CD4-positive, alpha-beta T cell treated with Interleukin-4 for 1 hour (primary cell): ENCODE measurements at places on chromosomes 7 and 10.

GRCh38 chr7:114689406-114689805 lies 232.5 kb upstream of the MDFIC start:
- no peak for DNase-seq

- no peak for DNase-seq
These were observed 29.4 kb downstream of the COL1A2 start for GRCh38 chr7:94423863-94424735.

DNA sequence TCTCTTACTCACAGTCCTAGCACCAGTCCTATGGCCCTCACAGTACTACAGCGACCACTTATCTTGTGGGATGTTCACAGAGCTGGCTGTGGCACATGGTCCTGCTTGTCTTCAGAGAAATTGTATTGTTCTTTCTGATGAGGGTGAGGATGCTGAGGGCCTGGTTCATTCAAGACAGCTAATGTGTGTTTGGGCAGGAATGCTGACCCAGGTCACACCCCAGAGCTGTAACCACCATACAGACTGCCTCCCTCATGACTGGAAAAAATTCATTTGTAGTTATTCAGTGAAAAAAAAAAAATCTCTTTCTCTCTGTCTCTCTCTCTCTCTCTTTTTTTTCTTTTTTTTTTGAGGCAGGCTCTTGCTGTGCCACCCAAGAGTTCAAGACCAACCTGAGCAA lies 83.5 kb downstream of the KLF6 start:
- DNase-seq, result no peak

DNA sequence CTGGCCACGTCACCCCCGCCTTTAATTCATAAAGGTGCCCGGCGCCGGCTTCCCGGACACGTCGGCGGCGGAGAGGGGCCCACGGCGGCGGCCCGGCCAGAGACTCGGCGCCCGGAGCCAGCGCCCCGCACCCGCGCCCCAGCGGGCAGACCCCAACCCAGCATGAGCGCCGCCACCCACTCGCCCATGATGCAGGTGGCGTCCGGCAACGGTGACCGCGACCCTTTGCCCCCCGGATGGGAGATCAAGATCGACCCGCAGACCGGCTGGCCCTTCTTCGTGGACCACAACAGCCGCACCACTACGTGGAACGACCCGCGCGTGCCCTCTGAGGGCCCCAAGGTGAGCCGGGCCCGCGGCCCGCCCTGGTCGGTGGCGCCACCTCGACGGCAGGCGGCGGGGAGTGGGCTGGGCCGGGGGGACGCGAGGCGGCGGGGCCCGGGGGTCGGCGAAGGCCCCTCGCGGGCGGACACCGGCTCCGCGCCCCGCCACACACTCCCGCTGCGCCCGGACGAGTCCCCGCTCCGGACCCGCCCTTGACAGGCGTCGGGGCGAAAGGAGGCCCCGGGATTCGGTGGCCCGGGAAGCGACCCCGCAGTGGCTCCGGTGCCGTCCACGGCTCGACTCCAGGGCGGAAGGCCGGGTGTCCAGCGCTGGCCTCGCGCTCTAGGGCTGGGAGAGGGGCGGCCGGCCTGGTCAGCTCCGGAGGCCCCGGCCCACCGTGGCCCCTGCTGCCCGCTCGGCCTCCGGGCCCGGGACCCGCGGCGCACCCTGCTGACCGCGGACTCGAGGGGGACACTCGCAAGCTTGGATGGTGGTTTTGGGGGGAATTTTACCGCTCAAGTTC lies 557 bp downstream of the BAG3 start:
- no peak for DNase-seq

DNA sequence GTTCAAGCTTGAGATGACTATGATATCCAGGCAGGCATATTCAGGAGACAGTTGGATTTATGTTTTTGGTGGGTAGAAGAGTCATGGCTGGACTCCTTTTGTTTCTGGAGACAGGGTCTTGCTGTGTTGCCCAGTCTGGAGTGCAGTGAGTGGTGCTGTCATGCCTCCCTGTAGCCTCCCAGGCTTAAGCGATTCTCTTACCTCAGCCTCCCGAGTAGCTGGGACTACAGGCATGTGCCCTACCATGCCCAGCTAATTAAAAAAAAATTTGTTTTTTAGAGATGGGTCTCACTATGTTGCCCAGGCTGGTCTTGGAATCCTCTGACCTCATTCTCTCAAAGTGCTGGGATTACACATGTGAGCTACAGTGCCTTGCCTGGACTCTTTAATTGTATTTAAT lies 62.0 kb downstream of the ADK start:
- DNase-seq, result no peak

GRCh38 chr7:924541-925231 lies 29.8 kb downstream of the ADAP1 start:
- DNase-seq, result peak; percentile 53

DNA sequence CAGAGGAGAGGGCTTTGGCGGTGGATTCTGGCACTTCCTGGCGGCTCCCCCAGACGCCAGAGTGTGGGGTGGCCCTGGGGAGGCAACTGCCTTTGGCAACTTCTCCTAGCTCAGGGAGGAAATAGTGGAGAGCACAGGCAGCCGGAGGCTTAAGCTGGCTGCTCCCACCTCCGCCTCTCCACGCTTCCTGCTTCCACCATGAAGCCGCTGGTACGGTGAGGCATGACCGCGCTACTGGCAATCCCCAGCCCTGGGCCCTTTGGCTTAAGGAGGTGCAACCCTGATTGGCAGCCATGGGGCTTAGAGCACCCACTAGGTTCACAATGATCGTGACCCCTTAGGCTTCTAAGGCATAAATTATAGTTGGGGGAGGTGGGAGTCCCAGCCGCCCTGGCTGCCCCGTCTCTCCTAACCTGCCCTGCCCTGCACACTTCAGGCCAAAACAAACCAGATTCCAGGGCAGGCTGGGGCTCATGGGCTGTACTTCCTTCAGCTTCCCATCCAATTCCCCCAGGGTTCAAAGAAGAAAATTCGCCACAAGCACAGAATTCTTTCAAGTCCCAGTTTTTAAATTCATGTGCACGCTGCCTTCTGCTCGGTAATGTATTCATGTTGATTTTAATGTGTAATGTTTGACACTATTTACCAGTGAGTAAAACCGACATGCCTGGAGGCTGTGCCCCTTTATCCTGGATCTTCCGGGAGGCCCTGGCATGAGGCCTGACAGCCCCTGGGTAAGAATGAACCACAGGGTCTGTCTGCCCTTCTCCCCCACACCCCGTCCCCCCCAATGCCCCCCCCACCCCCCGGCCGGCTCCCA lies 90.7 kb upstream of the LRRC4 start:
- DNase-seq, result no peak

GRCh38 chr10:43857206-43857930 lies 208.7 kb upstream of the ZNF32 start:
- DNase-seq, result no peak

DNA sequence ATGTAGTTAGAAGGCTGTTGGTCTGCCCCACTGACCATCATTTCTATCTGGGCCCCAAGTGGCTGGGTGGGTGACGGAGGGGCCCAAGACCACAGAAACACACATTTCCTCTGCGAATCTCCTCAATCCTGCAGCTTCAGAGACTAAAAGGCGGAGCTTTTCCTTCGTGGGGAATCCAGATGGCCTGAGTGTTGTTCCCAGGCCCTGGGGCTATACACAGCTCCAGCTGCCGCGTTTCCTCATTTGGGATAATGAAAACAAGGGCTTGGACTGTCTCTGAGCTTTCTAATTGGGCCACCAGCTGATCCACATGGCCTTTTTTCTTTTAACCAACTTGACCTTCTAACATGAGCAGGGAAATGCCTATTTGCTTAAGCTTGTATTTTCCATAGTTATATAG lies 339.9 kb downstream of the CXCL12 start:
- no peak for DNase-seq

DNA sequence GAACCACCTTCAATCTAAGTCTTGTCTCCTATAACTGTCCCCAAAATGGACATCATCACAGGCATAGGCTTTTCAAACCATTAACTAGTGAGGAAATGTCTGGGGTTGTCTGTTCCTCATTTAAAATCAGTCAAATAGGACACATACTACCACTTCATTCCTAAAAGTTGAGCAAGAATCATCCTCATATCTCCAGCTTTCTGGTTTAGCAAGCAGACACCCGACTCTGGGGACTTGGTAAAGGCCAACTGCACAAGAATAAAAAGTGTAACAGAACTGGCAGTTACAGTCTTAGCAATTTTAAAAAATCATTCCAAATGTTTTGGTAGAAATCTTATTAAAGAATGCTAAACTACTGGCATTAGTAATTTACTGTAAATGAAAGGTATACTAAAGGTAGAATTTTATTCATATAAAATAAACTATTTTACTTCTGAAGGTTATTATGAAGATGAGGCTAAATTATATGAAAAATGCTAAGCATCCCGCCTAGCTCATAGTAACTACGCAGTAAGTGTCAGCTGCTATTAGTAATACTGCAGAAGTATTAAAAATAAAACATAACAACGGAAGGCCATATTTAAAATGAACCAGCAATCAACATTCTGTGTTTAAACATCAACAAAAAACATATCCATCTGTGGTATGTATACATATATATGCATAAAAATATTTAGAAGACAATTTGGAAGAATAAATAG lies 60.8 kb downstream of the ZNF438 start:
- no peak for DNase-seq

DNA sequence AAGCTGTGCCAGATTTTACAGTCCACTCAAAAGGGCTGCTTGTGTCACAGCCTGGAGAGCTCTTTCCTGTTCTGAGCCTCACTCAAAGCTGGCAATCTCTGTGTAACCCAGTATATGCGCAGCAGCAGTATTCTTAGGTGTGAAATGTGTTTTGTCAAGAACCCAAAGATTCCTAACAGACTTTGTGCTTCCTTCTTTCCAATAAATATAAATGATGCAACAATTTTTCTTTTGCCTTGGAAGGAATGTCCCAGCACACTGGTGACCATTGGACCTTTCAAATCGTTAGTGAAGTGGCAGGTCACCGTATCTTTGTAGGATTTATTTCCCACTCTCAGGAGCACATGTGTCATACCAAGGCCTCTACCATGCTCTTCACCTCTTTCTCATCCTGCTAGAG lies 5.6 kb upstream of the ZC3HAV1 start:
- no peak for DNase-seq

DNA sequence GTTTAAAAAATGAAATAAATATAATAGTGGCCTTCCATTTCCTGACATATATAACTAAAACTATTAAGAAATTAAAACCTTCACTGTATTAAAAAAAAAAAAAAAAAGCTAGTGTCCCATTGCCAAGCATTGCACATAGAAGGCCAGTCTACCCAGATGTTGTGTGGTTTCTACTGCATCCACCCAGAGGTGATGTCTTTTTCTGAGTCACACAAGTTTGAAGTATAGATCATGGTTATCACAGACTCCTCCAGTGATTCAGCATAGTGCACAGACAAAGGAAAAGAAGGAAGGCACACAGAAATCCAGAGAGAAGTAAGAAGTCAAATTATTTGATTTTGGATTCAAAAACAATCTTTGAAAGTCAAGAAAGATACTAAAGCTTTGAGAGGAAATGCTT lies 429.0 kb downstream of the ETV1 start:
- no peak for DNase-seq

DNA sequence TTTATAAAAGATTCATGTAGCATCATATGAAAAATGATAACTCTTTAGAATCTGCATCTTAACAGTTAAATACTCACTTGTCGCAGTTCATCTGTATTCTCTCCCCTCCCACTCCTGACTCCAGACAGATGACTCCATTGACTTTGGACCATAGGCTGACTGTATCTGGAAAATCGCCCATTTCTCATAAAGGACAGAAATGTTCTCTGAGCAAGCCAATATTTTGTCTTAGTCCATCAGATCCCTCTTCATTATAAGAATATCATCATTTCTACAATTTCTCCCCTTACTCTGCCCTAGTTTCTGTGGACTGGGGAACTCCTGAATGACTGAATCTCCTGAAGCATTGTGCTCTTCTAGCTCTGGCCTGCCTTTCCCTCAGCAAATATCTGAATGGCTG lies 125.4 kb downstream of the SEMA3D start:
- DNase-seq, result no peak

- no peak for DNase-seq
These were observed 308.3 kb downstream of the PARD3 start for GRCh38 chr10:34506786-34507185.

DNA sequence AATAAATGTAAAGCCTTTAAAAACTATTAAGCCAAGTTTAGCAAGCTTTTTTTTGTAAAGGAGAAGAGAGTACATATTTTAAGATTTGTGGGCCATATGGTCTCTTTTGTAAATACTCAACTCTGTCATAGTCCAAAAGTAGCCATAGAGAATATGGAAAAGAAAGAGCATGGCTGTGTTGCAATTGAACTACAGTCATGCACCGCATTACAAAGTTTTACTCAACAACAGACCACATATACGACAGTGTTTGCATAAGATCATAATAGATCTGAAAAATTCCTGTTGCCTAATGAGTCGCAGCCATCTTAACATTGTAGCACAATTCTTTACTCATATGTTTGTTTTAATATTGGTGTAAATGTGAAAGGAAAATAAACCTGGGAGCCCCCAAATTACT lies 440.8 kb downstream of the HTR7 start:
- no peak for DNase-seq

DNA sequence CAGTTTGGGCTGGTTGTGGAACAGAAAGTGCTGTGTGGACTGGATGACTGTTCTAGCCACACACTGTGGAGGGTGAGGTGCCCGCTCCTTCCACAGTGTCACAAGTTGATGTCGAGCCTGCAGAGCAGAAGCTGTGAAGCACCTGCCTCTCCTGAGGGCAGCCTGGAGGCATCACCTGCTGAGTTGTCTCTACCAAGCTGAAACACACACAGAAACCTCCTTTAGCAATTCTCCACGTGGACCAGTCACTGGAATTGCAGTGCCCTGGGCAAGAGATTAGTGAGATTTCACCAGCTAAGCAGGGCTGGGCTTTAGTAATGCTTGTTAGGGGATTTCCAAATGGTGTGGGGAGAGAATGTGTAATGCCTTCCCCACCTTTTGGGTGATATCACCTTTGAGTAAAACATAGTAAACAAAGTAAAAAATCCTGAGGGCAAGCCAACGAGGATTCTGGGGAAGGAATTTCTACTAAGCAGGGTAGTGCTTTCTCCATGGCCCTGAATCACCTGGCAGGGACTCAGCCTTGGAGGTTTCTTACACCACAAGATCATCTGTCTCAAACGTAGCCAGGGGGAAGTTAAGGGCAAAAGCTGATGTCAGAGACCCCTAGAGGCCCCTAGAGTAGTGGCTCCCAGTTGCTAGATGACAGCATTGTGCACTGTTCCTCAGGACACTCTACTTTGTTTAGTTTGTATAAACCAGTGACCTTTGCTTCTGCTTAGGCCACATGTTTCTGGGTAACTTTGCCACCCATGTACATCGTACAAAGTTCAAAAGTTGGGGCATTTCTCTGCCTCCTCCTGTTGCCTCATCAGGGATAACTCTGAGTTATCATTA lies 233.1 kb upstream of the IGFBP3 start:
- no peak for DNase-seq

- no peak for DNase-seq
These were observed 115.8 kb downstream of the UBE2H start for GRCh38 chr7:129836983-129837382.

GRCh38 chr7:78862411-78862900 lies 591.0 kb downstream of the MAGI2 start:
- DNase-seq, result no peak

- DNase-seq, result no peak
These were observed 9.3 kb downstream of the ZNF503 start for GRCh38 chr10:75392271-75392670.

- no peak for DNase-seq
These were observed 121.0 kb upstream of the TBX20 start for GRCh38 chr7:35374858-35375257.
